Activated CD4-positive, alpha-beta T cell treated with anti-CD3 and anti-CD28 coated beads for 4 hours (primary cell): ENCODE measurements at places on chromosomes 11 and 22.

- DNase-seq = no peak
Observed at GRCh38 chr11:61158691-61159381, 2.4 kb downstream of the VPS37C start.

DNA sequence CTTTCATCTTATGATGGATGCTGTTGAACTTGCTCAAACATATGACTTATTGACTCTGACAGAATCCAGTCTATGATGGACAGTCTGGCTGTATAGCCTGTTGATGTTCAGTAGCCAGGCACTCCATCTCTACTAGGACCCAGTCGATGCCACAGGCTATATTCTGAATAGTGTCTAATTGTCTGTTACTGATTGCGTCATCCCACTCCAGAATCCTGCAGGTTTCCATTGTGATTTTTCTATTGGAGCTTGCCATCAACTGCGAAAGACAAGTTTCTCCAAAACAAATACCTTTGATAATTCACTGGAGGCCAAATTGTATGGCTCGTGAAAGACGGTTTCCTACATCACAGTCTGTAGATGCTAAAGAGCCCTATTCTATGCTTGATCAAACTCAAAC lies 481.7 kb upstream of the CHORDC1 start:
- DNase-seq = no peak

DNA sequence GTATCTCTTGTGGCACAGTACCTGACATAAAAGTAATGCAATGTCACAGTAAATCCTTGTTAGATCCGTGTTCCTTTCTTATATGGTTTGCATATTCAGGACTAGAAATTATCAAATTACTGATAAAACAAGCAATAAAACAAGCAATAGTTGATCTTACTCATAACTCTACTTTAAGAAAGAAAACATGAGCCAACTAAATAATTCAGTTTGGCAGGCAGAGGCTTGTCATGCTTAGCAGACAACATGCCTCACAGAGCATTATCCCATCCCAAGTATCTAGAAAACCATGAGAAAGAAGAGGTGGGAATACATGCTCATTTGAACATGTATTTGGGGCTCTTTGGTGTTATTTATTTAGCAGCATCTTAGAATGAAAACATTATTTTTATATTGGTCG lies 241.9 kb downstream of the SOX6 start:
- no peak for DNase-seq

GRCh38 chr11:58742981-58743880 lies 11.5 kb upstream of the GLYAT start:
- DNase-seq = no peak

DNA sequence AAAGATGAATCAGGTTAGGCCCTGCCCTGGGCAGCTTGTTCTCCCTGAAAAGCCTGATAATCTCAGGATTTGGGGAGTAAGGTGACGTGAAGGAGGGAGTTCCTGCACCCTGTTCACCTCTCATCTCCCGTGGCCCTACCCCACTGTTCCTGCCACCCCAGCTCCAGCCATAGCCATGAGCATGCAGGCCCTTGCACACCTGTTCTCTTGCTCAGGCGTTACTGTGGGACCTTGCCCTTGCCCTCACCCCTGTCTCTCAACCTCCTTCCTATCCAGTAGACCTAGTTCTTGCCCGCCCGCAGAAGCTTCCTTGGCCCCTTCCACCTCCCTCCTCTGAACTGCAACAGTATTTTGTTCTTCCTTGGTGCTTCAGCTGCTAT lies 15.0 kb downstream of the TSKU start:
- no peak for DNase-seq

DNA sequence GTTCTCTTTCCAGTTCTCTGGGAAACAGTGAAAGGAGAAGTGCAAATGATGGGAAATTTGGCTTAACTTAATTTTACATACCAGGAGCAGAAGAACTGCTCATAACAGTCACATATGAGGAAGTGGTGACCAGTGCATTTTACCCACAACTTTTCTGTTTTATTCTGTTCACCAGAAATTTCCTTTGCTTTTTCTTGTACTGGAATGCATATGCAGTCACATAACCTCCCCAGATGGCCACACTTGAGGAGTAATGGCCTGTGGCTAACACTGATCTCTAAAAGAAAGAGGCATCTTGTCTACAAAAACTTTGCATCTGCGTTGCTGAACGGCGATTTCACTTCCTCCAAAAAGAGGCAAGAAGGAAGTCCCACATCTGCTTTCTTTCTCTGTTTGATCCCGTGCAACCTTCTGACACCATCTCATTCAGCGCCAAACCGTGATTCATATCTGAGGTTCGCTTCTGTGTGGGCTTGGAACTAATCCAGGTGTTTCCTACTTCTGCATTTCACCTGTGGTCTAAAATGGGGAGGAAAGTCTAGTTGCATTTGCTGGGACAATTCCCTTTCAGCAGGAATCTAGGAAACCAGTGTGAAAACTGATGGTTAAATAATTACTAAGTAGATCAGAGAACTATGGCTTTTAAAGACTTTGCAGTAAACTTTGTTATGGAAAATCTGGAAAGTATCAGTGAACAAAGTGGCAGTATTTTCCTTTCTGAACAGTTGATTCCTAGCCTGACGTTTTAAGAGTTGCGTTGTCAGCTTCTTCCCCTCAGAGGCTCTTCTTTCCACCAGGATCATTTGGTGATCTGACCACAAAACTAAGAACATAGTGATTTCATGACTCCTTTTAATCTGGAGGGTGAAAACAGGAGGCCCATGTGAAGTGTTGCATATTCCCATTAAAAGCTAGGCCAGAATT lies 4.2 kb upstream of the MPEG1 start:
- no peak for DNase-seq

DNA sequence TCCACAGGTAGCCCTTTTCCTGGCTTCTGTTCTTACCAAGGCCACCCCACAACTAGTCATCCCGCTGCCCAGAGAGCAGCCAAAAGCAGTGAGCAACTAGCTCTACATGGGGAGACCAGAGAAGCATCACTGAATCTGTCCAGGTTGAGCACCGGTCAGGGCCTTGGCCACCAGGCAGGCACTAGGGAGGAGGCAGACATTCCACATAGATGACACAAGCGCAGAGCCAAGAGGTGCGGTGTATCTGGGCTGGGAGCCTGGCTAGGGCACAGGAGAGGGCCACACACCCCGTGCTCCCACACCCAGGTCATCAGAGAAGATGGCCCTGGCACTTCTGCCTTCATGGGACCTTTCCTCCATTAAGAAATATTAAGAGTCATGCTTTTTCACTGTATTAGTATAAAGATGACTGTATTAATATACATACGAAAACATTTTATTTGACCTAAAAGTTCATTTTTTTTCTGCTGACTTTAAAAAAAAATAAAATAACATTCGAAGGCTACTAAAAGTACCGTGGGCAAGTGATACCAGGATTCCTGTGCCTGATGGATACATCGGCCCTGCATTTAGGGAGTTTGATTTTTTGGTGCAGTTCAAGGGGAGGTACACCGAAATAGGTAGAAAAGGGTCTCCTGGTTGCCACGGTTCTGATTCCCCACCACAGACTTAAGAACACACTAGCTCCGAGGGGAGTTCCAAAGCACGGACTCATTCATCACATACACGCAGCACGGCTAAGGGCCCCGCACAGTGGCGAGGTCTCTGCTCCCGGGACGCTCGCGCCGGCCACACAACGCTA lies 1.2 kb downstream of the DGCR2 start:
- DNase-seq = no peak

- no peak for DNase-seq
Observed at GRCh38 chr11:4006946-4007680, 87.5 kb upstream of the RRM1 start.

GRCh38 chr22:38468443-38469305 lies 778 bp downstream of the KDELR3 start:
- no peak for DNase-seq

GRCh38 chr22:50677493-50678217 lies 5.0 kb downstream of the SHANK3 start:
- no peak for DNase-seq
